ENCODE measurements at places on chromosomes 7 and 10. TPM values are rescaled to one million over a fixed set of nuclear protein-coding genes. Genes with fewer than 3 reads are reported as not detected.

GRCh38 chr10:46266306-46266985 is 20.4 kb upstream of the ANTXRL start:
- no peak for DNase-seq

The ARF5 gene
- 172 TPM for total RNA-seq

DNA sequence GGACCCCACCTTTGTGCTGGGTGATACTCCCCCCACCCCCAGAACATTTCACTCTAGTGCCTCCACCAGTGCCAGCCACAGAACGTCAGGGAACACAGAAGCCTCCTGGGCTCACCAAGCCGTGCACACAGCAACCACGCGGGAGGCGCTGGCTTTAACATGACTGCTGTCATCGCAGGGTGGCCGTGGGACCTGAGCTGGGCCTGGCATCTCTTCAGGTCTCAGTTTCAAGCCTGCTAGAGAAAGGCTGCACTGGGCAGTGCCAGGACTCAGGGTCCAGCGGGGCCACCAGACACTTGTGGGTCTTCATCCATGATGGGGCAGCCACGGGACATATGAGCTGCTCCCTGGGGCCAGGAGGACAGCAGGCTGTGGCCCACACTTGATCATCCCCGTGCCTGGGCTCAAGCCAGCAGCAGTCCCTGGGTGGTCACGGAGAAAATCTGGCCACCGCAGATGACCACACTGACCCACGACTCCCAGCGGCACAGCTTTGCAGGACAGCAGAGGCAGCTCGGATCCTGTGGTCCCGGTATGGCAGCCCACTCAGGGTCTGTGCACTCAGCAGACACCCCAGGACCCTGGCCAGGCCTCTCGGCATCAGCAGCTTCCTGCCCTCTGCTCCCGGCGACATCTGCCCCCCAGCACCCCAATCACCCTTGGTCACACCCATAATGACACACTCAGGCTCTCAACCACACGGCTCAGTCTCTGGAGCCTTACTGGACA is 44.2 kb downstream of the CAMK2B start:
- DNase-seq, result peak; percentile 1

- no peak for DNase-seq
Measured at GRCh38 chr7:102303669-102304422, 17.2 kb downstream of the SH2B2 start.

The EVX1 gene
- total RNA-seq, result 0.87 TPM

- no peak for DNase-seq
Measured at GRCh38 chr10:91345716-91346115, 64.4 kb upstream of the HECTD2 start.

- DNase-seq, result no peak
Measured at GRCh38 chr10:133326745-133327650, 9.7 kb downstream of the CALY start.

GRCh38 chr10:91190876-91191583 is 29.4 kb upstream of the PCGF5 start:
- no peak for DNase-seq

The FANK1 gene
- 7.1 TPM for total RNA-seq

DNA sequence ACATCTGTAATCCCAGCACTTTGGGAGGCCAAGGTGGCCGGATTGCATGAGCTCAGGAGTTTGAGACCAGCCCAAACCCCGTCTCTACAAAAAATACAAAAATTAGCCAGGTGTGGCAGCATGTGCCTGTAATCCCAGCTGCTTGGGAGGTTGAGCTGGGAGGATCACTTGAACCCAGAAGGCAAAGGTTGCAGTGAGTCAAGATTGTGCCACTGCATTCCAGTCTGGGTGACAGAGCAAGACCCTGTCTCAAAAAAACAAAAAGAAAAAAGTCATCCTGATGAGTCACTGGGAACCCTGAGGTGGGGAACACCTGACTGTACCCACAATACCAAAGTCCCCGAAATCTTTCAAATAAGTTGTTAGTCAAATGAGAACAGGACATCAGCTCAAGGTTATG is 80.0 kb downstream of the NEBL start:
- no peak for DNase-seq

The PPP1R17 gene
- not detected for total RNA-seq

The SCIN gene
- total RNA-seq, result 95.5 TPM

The SYT15B gene
- 0.64 TPM for total RNA-seq

GRCh38 chr10:20105931-20106330 is 289.7 kb downstream of the PLXDC2 start:
- DNase-seq, result no peak

The CYP3A7 gene
- total RNA-seq, result 0.34 TPM

DNA sequence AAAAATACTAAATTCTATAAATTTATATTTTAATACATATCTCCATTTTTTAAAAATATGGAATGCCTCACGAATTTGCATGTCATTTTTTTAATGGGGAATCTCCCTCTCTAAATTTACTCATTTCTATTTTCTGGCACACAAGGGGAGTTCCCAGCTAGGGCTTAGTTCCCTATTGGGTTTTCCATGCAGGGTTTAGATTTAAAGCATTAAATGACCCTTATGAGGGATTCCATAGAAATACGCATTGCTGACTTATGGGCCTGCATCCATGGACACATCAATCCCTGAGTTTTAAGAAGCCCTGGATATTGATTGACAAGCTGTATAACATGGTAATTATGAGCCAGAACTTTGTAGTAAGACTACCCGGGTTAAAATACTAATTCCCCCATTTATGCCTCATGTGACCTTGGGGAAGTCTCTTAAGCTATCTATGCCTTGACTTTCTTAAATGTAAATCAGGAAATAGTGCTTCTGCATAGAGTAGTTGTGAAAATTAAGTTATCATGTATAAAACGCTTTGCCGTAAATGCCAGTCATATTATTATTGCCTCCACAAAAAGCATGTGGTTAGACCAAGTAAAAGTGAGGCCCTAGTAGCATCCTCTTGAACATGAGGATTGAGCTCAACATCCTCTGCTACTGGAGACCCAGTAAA is 78.8 kb upstream of the ANKRD1 start:
- DNase-seq, result no peak

The FAM25A gene
- not detected for total RNA-seq

The GRID1 gene
- total RNA-seq, result 1.0 TPM

GRCh38 chr7:131327049-131327625 is 539 bp upstream of the MKLN1 start:
- peak; percentile 34 for DNase-seq

The ANXA8 gene
- total RNA-seq, result not detected

DNA sequence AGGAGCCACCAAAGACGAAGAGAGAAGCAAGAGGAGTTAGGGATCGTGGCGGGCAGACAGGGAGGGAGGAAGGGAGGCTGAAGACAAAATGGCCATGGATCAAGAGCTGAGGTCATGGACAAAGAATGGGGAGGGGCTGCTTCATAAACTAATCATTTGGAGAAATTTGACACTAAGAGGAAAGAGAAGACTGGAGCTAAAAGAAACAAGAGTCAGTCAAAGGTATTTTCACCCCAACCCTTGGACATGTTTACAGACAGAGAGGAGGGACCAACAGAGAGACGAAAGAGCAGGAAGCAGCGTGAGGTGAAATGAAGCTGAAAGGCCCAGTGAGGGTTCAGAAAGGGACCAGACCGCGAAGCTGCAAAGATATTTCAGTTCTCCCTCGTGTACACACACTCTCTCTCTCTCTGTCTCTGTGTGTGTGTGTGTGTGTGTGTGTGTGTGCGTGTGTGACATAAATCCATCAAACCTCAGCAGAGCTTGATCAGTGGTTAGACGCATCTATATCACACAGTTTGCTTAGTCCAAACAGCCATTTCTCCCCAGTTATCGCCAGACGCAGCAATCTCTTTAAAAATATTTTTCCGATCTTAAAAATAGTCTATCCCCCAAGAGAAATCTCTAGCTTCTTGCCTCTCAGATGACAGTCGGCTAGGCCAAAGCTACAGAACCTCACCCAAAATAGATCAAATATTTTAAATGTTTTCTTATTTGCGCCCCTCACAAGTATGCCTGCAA is 12.5 kb upstream of the CALD1 start:
- DNase-seq, result no peak

GRCh38 chr7:65915921-65916657 is 43.2 kb downstream of the VKORC1L1 start:
- no peak for DNase-seq

- DNase-seq, result peak; percentile 71
Measured at GRCh38 chr7:24981171-24981951, 1.4 kb upstream of the OSBPL3 start.

The TM9SF3 gene
- 259 TPM for total RNA-seq

- no peak for DNase-seq
Measured at GRCh38 chr7:57305192-57305748, 144.7 kb upstream of the ZNF716 start.

GRCh38 chr7:142168746-142169145 is 57.2 kb downstream of the MGAM2 start:
- DNase-seq, result no peak

DNA sequence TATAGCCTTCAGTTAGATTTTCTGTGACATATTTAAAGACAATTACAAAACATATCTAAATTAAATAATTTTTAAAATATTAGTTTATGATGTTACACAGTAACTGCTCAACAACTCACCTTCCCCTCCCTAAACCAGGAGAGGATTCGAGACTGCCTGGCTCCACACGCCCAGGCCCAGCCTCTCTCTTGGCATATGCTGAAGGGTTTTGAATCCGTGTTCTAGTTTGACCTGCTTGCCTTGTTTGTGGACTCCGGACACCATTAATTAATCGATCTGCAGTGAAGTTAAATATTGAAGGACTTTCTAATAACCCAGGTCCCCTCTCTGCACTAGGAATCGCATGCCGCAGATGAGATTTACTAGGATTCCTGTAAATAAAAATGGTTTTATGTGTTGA is 106.6 kb downstream of the LARP4B start:
- DNase-seq, result no peak

DNA sequence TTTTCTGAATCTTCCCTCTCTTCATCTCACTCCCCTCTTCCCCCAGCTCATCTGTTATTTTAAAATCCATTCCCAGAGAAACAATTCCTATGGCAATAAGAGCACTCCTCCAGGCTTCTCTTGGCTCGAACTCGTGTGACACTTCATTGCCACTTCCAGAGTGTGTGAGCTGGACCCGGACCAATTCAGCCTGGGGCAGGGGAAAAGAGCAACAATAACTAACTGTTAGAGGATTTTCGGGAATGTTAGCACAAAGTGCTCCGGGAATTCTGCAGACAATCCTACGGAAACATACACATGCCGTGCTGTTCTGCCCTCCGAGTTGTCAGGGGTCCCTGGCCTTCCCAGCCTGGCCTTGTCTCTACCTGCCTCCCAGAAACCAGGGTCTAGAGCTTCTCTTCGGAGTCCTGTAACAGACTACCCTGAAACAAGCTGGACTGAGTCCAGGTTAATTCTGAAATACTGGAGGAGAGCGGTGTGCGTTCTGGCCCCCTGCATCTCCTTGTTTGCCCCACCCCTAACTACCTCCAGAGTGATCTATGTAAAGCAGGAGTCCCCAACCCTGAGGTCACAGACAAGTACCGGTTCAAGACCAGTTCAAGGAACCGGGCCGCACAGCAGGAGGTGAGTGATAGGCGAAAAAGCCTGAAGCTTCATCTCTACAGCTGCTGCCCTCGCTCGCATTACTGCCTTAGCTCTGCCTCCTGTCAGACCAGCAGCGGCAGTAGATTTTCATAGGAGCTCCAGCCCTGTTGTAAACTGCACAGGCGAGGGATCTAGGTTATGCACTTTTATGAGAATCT is 11.3 kb downstream of the COL26A1 start:
- no peak for DNase-seq

DNA sequence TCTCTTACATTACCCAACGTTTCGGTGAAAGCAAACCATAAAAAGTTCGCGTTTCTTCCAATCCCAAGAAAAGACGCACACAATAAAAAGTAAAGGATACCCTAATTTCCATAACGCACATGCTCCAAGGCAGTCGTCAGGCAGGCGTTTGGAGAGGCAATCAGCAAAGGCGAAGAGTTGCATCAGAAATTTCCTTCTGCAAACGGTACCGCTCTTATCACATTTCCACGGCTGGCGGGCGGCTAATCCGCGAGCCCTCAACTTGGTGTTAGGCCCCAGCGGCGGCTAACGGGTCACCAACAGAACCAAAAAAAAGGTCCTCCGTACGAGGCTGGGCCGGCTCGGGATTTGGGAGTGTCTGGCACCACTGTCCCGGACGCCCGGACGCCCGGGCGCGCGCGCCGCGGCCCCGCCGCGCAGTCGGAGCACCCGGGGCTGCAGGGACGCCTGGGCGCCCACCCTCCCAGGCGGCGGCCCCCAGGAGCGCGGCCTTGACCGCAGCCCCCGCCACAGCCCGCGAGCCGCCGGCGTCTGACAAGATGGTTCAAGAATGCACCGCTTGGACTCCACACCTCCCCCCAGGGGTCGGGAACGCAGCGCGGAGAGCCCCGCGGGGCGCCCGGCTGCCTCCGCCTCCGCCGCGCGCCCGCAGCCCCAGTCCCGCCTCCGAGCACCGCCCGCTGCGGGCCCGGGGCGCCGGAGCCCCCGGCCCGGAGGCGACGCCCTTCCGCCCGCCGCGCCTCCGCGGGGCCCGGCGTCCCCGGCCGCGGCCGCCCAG is 9.8 kb upstream of the GRB10 start:
- peak; percentile 31 for DNase-seq

- DNase-seq, result peak; percentile 86
Measured at GRCh38 chr7:99375070-99375807, 709 bp downstream of the ARPC1B start.

DNA sequence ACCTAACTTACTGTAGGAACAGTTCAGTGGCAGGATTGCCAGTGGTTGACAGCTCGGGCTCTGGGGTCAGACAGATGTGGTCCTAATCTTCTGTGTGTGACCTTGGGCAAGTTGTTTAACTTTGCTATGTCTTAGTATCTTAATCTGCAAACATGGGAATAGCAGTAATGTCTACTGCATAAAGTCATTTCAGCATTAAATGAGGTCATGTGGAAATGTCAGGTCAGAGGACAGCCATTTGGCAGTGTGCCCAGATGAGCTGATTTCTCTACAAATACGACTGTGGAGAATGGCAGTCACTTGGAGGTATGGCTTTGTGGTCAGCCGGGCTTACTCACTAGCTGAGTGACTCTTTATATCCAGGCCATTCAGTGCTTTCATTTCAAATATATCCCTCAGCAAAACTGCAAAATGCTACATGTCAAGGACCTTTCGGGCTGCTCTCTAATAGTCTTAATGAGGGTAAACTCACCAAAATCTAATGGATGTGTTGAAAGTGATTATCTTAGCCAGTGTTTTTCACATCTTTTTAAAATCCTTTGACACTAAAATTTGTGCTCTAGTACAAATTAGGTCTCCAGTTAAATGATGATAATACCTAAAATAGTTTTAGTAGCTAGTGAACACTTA is 171.4 kb downstream of the ST7 start:
- peak; percentile 85 for DNase-seq

GRCh38 chr7:492714-493065 is 27.0 kb downstream of the PDGFA start:
- no peak for DNase-seq

- peak; percentile 52 for DNase-seq
Measured at GRCh38 chr10:12432402-12433189, 83.2 kb downstream of the CAMK1D start.
